NCI-H526 (cell line): ENCODE measurements at places on chromosomes 11 and 22.
A peak's percentile ranks its signal among the peaks of the same experiment; 100 is the strongest.

DNA sequence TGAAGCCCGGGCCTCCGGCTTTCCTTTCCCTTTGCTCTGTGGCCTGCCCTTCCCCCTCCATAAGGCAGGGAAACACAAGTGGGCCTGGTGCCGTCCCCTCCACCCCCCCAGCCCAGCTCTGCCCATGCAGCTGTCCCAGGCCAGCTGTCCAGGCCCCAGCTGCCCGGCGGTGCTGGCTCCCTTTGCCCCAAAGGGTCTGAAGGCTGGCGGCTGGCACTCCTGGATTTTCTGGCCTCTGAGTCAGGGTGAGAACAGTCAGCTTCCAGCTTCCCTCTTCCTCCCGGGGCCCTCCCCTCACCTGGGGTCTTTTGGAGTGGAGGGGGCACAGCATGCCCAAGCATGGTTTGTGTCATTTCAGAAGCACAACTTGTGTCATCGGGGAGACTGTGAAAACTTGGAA lies 27.8 kb downstream of the CD82 start:
- no peak for DNase-seq

DNA sequence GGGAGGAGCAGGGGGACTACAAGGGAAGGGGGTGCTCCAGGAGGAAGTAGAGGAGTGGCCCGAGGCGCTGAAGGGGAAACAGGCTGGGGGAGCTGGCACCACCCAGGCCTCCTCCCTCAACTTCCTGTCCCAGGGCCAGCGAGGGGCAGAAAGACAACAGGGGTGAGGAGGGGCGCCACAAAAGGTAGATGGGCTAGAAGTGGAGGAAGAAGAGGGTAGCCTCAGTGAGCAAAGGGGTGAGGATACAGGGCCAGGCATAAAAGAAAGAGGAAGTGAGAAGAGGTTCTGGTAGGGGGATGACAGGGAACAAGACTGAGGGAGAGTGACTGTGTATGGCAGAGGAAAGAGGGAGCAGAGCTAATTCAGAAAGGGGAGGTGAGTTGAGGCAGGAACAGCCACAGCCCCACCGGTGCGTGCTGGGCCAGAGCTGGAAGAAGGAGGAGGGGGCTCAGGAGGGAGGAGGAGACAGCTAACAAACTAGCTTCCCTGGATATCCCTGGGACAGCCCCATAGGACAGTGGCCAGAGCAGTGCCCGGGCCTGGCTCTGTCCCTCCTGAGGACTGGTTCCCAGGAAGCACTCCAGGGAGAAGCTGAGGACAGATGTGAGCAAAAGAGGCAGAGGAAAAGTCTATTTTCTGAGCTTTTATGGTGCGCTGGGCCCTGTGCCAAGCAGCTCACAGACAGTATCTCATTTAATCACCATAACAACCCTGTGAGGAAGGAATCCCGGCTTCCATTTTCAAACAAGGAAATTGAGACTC lies 8.5 kb downstream of the DCHS1 start:
- no peak for DNase-seq

DNA sequence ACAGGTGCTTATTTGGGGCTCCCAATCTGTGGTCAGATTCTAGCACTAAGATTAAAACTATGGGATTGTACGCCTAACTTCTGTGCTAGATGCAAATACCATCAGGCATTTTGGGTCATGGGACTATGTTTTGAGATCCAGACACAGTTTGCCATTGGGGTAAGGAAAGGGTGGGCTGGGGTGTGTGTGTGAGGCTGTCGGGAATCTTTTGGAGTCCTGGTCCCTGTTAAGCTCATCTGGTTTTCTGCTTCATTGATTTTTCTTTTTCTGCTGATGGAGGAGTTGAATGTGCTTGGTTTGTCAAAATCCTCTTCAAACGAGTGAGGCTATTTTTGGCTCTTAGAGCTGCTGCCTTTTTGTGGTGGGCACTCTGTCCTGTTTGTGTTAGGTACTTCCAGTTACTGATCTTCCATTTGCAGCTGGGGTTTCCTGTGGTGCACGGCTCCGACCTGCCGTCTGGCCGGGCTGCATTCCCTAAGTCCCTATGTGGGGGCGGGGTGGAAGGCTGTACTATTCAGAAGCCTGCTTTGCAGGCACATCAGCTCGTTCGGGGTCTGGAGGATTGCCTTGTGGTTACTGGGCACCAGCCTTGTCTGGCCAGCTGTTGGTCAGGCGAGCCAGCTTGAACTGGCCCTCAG lies 2.9 kb downstream of the BCR start:
- DNase-seq, result peak; percentile 13

DNA sequence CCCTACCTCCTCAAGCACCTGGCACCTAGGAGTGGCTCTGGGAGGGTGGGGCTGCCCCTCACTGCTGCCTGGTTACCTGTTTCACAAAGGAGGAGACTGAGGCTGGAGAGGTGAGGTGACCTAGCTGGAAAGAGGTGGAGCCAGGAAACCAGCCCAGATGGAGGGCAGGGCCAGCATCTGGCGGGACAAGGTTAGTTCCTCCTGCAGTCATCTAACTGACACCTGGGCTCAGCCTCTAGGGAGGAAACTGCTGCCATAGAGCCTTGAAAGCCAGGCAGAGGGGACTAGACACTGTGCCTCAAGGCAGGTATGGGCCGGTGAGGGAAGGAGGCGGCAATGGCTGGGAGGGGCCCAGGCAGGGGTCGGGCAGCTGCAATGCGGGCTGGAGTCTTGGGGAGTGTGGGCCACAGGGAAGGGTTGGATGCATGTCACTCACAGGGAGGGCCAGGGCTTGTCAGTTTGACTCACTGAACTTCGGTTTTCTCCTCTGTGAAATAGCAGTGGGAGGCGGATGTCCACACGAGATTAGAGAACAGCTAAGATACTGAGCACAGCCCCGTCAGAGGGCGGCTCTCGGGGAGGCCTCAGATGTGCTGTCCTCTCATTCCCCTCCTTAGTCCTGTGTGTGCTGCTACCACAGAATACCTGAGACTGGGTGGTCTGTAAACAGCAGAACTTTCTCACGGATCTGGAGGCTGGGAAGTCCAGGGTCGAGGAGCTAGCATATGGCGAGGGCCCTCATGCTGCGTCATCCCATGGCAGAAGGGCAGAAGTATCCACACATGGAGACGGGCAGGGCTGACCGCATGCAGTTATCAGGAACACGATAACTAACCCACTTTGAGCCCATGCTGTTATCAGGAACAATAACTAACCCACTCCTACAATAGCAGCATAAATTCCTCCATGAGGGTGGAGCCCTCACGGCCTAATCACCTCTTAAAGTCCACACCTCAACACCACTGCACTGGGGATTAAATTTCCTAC lies 16.1 kb downstream of the MGAT3 start:
- DNase-seq, result peak; percentile 60

DNA sequence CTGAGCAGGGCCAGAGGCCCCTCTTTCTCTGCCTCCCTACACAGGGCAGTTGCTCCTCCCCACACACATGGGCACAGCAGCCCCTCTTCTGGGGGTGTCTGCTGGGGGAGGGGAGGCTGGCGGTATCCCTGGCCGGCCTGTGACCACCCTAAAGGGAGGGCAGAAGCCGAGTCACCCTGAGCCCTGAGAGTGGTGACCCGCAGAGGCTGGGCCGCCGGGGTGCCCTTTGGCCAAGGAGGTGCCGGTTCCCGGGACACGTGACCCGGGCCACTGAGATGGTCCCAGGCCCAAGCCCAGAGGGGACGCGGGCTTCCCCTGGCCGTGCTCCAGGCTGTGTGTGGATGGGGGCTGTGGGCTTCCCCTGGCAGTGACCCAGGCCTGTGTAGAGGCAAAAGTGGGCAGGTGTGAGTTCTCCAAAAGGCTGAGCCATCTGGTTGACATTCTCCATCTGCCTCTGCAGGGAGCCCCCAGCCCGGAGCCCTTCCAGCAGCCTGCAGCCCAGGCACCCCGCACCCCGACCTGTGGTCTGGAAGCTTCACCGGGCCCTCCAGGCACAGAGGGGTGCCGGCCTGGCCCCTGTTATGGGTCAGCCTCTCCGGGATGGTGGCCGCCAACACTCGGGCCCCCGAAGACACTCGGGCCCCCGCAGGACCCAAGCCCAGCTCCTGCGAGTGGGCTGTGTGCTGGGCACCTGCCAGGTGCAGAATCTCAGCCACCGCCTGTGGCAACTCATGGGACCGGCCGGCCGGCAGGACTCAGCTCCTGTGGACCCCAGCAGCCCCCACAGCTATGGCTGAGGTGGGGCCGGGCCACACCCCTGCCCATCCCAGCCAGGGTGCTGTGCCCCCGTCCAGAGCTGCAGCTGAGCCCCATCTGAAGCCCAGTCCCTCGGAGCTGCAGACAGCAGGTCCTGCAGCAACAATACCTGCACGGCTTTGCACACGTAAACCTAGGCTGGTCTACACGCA lies 1.0 kb downstream of the ADM2 start:
- no peak for DNase-seq

DNA sequence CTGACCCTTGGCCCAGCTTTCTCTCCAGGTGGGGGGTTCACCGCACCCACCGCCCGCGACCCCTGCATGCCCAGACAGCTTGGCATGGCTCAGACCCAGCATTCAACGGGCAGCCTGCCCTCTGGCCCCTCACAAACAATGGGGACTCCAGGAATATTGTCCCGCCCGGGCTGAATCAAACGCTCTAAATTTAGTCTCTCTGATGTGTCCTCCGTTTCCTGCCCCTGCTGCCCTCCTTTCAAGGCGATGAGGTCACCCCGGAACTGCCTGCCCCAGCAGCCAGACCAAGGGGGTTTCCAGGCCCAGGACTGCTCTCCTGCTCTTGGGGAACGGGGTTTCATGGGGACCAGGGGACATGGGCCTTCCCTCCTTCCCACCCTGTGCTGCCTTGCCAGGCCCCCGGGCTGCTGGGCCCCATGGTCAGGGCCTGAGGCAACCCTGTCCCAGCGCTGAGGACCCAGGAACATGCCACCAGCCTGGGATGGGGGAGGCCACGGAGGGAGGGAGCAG lies 10.1 kb upstream of the PDGFB start:
- no peak for DNase-seq

- no peak for DNase-seq
Measured at GRCh38 chr11:48538991-48539390, 50.4 kb downstream of the OR4A47 start.

- DNase-seq, result no peak
Measured at GRCh38 chr11:23123753-23124152, 263.5 kb upstream of the CCDC179 start.

DNA sequence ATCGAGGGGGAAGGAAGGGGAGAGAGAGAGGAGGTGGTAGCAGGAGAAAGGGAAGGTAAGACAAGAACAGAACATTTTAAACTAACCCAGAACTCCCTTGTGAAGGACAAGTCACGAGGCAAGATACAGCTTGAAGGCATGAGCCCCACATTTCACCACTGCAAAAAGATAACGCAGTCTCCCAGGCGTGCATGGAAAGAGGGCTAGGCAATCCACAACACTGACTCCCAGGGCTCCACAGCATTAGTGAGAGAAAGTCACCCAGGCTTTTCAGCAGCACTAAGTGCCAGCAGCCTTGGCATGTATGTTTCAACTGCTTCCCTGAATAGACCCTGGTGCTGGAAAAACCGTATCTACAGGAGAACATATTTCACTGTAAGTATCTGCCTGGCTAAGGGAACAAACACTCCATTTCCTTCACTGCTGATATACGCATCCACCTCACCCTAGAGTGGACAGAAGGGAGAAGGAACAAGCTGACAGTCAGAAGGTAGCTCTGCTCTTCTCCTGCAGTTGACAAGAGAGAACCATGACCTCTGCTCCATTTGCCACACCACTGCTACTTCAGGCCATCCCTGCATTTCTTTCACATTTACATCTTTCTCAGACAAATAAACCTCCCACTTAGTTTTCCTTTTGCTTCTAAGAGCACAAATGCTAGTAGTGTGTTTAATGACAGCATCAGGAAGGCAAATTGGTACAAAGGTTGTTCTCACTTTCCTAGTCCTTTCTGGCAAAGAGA lies 87.9 kb downstream of the AMBRA1 start:
- no peak for DNase-seq

- DNase-seq, result no peak
Measured at GRCh38 chr11:15773476-15774387, 582.6 kb downstream of the SOX6 start.

- DNase-seq, result no peak
Measured at GRCh38 chr22:38026130-38027111, 30.8 kb upstream of the PICK1 start.

- no peak for DNase-seq
Measured at GRCh38 chr11:71213696-71214552, 38.5 kb downstream of the SHANK2 start.

GRCh38 chr22:43092085-43092484 lies 2.9 kb upstream of the TTLL1 start:
- no peak for DNase-seq

DNA sequence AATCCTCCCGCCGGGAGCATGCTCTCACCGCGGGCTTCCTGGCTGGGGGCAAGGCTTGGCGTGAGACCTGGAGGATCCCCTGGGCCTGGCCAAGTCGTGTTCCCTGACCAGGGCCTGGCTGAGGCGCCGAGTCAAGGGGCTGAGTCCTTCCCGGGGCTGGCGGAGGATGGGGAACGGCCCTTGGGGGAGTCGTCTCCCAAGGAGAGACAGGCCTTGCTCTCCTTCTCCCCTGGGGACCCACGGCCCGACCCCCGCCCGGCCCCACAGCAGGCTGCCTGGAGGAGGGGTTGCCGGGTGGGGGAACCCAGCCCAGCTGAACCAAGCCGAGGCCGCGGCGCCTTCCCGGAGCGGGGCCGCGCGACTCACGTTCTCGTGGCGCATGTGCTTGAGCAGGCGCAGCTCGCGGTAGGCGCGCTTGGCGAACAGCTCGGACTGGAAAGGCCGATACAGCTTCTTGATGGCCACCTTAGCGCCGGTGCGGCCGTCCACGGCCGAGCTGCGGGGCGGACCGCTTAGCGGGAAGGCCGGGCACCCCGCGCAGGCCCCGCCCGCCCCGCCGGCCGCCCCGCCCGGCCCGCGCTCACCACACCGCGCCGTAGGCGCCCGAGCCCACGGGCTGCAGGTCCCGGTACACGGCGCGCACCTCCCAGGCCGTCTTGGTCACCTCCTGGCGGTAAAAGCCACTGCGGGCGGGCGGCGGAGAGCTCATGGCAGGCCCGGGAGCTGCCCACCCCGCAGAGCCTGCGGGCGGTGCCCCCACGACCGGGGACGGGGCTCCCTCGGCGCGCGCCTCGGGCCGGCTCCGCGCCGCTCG lies 475 bp downstream of the MAPK12 start:
- peak; percentile 70 for DNase-seq

- DNase-seq, result no peak
Measured at GRCh38 chr11:96051820-96052219, 127.9 kb upstream of the MTMR2 start.
